ENCODE measurements at places on chromosomes 16 and 17. TPM values are rescaled to one million over a fixed set of nuclear protein-coding genes. Genes with fewer than 3 reads are reported as not detected.
A peak's percentile ranks its signal among the peaks of the same experiment; 100 is the strongest.

The TEKT5 gene
- total RNA-seq, result not detected

The CMTM2 gene
- 0.52 TPM for total RNA-seq

The SBK1 gene
- 1.7 TPM for total RNA-seq

The WSCD1 gene
- total RNA-seq, result 2.9 TPM

The C17orf50 gene
- total RNA-seq, result not detected

The CD300LB gene
- 0.58 TPM for total RNA-seq

The TBX6 gene
- 1.6 TPM for total RNA-seq

The C1QL1 gene
- total RNA-seq, result 0.70 TPM

The KRT28 gene
- not detected for total RNA-seq

The WNT9B gene
- total RNA-seq, result 0.23 TPM

The PRDM7 gene
- total RNA-seq, result not detected

The NXN gene
- total RNA-seq, result 33.8 TPM

The HIC1 gene
- 25.5 TPM for total RNA-seq

The RBFOX1 gene
- total RNA-seq, result not detected

DNA sequence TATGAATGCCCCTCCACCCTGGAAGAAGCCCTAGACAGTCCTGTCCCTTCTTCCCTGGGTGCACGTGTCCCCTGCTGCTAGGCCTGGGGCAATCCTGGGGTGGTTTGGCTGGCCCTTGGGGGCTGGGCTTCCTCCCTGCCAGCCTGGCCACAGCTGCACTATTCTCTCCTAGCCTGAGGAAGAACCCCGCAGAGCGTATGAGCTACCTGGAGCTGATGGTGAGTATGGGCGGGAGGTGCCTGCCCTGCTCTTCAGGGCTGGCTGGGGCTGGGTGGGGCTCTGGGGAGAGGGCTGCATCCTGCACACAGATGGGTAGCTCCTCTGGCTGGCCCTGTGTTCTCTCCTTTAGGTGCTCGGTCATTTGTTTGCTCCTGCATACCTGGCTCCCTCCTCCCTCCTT lies 28.8 kb downstream of the MAP2K3 start:
- DNase-seq, result no peak
- no peak overlapping the region for H3K27ac ChIP-seq
- no peaks in the 10 kb centered on the region for H3K27me3 ChIP-seq
- H3K36me3 ChIP-seq, result peaks cover 73% of the 10 kb centered on the region
- no peak overlapping the region for H3K4me3 ChIP-seq
- H3K4me1 ChIP-seq, result no peaks in the 10 kb centered on the region

GRCh38 chr16:31219154-31219741 lies 2.3 kb upstream of the PYDC1 start:
- no peaks in the 10 kb centered on the region for H3K36me3 ChIP-seq
- H3K27me3 ChIP-seq, result peaks cover 70% of the 10 kb centered on the region
- peaks cover 19% of the 10 kb centered on the region for H3K4me1 ChIP-seq
- no peak overlapping the region for H3K4me3 ChIP-seq

DNA sequence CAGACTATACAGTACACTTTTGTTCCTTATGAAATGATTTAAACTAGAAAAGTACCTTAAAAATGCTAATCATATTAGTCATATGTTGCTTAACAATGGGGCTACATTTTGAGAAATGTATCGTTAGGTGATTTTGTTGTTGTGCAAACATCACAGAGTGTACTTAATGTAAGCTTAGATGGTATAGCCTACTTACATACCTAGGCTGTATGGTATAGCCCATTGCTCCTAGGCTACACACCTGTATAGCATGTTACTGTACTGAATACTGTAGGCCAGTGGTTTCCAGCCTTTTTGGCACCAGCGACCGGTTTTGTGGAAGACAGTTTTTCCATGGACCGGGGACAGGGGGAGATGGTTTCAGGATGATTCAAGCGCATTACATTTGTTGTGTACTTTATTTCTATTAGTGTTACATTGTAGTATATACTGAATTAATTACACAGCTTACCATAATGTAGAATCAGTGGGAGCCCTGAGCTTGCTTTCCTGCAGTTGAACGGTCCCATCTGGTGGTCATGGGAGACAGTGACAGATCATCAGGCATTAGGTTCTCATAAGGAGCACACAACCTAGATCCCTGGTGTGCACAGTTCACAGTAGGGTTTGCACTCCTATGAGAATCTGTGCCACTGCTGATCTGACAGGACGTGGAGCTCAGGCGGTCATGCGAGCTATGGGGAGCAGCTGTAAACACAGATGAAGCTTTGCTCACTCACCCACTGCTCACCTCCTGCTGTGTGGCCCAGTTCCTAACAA lies 35.0 kb upstream of the MRC2 start:
- H3K27ac ChIP-seq, result no peak overlapping the region
- no peaks in the 10 kb centered on the region for H3K27me3 ChIP-seq
- DNase-seq, result no peak
- H3K4me1 ChIP-seq, result no peaks in the 10 kb centered on the region

GRCh38 chr17:39097150-39097519 lies 54.3 kb downstream of the PLXDC1 start:
- no peak overlapping the region for H3K4me3 ChIP-seq
- H3K36me3 ChIP-seq, result no peaks in the 10 kb centered on the region
- no peak for DNase-seq
- no peak overlapping the region for H3K27ac ChIP-seq
- H3K27me3 ChIP-seq, result no peaks in the 10 kb centered on the region

DNA sequence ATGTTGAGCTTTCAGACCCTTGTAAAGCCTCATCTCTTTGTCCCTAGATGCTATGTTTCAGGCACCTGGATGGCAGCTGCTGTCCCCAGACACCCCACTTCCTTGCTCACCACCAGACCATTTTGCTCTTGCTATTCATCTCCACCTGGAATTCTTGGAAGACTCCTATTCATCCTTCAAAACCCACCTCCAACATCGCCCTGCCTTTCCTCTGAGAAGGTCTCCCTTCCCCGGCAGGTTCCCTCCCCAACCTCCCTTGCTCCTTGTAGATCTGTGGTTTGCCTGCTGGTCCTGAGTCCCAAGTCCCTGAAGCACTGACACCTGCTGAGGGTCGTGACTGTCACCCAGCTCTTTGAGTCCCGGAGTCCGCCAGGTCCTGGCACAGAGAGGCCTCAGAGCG lies 9.9 kb downstream of the ZNF469 start:
- H3K27me3 ChIP-seq, result peaks cover 50% of the 10 kb centered on the region
- H3K36me3 ChIP-seq, result no peaks in the 10 kb centered on the region
- H3K27ac ChIP-seq, result no peak overlapping the region
- no peak overlapping the region for H3K4me3 ChIP-seq

GRCh38 chr17:37422971-37423625 lies 16.4 kb downstream of the TADA2A start:
- H3K27me3 ChIP-seq, result no peaks in the 10 kb centered on the region
- no peak overlapping the region for H3K27ac ChIP-seq
- no peaks in the 10 kb centered on the region for H3K4me1 ChIP-seq
- H3K4me3 ChIP-seq, result no peak overlapping the region
- H3K36me3 ChIP-seq, result peaks cover 87% of the 10 kb centered on the region

GRCh38 chr16:17476414-17477259 lies 5.9 kb upstream of the XYLT1 start:
- H3K27ac ChIP-seq, result no peak overlapping the region
- H3K27me3 ChIP-seq, result peaks cover 53% of the 10 kb centered on the region
- H3K4me3 ChIP-seq, result no peak overlapping the region
- no peaks in the 10 kb centered on the region for H3K36me3 ChIP-seq

DNA sequence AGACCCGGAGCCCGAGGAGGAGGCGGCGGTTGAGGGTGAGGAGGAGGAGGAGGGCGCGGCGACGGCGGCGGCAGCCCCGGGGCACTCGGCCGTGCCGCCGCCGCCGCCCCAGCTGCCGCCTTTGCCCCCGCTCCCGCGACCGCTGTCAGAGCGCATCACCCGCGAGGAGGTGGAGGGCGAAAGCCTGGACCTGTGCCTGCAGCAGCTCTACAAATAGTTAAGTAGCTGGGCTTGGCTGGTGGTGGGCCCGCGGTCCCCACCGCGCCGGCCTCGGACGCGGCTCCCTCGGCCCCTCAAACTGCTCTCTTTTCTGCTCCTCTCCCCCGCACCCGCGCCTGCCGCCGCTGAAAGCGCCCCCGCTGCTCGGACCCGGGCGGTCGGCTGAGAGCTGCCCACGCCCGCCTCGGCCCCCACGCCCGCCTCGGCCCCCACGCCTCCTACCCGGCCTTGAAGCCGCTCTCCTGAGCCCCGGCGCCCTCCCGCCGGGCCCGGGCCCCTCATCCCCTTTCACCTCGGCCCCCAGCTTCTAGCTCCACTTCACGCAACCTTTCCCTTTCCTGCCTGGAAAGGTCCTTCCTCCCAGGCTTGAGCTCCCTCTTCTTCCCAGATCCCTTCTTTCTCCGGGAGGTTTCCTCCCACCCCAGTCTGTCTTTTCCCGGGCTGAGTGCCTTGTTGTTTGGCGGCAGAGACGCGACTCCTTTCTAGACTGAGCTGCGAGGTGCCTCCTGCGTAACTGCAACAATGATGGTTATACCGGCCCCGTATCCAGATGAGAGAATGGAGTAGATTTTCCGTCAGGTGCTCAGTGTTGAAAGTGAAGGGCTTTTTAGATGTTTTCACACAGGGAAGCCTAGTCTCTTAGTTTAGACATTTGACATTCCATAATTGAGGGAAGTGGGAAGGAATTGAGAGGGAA lies 850 bp downstream of the PPM1E start:
- peaks cover 95% of the 10 kb centered on the region for H3K27me3 ChIP-seq
- H3K27ac ChIP-seq, result no peak overlapping the region
- H3K36me3 ChIP-seq, result no peaks in the 10 kb centered on the region
- H3K4me3 ChIP-seq, result peak overlapping the region; percentile 38

DNA sequence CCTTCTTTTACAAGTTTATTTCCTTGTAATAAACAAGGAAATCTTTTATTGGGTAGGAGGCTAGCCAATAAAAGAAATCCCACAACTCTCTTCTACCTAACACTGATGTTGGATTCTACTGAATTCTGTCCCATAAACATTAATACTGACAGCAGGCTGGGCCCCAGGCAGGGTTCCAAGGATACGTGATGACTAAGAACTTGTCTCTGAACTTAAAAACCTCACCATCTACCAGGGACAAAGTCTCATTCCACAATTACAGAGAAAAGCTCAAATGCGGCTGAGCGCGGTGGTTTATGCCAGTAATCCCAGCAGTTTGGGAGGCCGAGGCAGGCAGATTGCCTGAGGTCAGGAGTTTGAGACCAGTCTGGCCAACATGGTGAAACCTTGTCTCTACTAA lies 64.9 kb downstream of the ARHGAP17 start:
- H3K27ac ChIP-seq, result no peak overlapping the region
- no peak for DNase-seq
- no peak overlapping the region for H3K4me3 ChIP-seq

DNA sequence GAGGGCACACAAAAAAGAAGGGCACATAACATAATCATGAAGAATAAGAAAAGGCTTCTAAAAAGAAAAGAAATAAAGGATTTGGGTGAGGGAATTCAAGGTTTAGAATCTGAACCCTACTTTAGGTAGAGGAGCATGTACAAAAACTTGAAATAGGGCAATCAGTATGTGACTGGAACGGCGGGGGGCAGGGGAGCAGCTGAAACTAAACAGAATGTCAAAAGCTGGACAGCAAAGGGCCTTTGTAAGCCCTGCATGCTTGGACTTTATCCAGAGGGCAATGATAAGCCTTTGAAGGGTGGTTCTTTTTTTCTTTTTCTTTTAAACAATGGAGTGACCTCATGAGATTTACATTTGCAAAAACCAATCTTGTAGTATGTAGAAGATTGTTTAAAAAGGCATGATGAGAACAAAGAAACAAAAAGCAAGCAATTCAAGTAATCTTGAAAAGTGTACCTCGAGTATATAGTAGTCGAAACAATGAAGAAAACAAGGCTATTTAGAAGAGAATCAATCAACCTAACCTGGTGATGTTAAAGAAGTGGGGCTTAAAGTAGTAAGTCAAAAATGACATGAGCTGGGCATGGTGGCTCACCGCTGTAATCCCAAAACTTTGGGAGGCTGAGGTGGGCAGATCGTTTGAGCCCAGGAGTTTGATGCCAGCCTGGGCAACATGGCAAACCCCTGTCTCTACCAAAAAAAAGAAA lies 46.7 kb upstream of the ANKFY1 start:
- no peak overlapping the region for H3K27ac ChIP-seq
- H3K27me3 ChIP-seq, result no peaks in the 10 kb centered on the region
- peaks cover 12% of the 10 kb centered on the region for H3K36me3 ChIP-seq
- H3K4me1 ChIP-seq, result peaks cover 33% of the 10 kb centered on the region
- DNase-seq, result peak; percentile 30
- H3K4me3 ChIP-seq, result no peak overlapping the region

GRCh38 chr17:73191443-73192205 lies 1.2 kb upstream of the COG1 start:
- H3K4me1 ChIP-seq, result peaks cover 11% of the 10 kb centered on the region
- no peaks in the 10 kb centered on the region for H3K36me3 ChIP-seq
- no peaks in the 10 kb centered on the region for H3K27me3 ChIP-seq
- peak overlapping the region; percentile 99 for H3K4me3 ChIP-seq

GRCh38 chr17:27747462-27748359 lies 52.6 kb downstream of the NOS2 start:
- no peak overlapping the region for H3K4me3 ChIP-seq
- no peaks in the 10 kb centered on the region for H3K27me3 ChIP-seq
- H3K27ac ChIP-seq, result no peak overlapping the region

GRCh38 chr17:18144855-18145254 lies 36.3 kb downstream of the MYO15A start:
- no peaks in the 10 kb centered on the region for H3K4me1 ChIP-seq
- H3K27ac ChIP-seq, result no peak overlapping the region
- peaks cover 5% of the 10 kb centered on the region for H3K27me3 ChIP-seq

DNA sequence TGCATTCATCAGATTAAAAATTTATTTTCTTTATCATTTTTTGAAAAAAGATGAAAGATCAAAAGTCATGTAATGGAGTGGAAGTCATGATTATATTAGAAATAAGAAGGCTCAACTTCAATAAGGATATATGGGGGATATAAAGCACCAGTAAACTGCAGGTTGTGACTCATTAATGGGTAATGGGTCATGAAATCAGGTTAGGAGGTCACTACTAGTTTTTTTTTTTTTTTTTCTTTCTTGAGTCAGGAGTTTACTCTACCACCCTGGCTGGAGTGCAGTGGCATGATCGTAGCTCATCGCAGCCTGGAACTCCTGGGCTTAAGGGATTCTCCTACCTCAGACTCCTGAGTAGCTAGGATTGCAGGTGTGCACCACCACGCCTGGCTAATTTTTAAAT lies 14.3 kb downstream of the EFCAB13 start:
- H3K36me3 ChIP-seq, result no peaks in the 10 kb centered on the region
- H3K4me3 ChIP-seq, result no peak overlapping the region
- no peak for DNase-seq
- no peaks in the 10 kb centered on the region for H3K4me1 ChIP-seq
- H3K27me3 ChIP-seq, result no peaks in the 10 kb centered on the region
- no peak overlapping the region for H3K27ac ChIP-seq

Data from left lung (tissue), 14 donors.